ENCODE measurements at places on chromosomes 6 and 20.

GRCh38 chr20:54062812-54063280 is 7.5 kb downstream of the BCAS1 start:
- no peak for DNase-seq

GRCh38 chr6:106204961-106205360 is 118.8 kb downstream of the PRDM1 start:
- DNase-seq: no peak

DNA sequence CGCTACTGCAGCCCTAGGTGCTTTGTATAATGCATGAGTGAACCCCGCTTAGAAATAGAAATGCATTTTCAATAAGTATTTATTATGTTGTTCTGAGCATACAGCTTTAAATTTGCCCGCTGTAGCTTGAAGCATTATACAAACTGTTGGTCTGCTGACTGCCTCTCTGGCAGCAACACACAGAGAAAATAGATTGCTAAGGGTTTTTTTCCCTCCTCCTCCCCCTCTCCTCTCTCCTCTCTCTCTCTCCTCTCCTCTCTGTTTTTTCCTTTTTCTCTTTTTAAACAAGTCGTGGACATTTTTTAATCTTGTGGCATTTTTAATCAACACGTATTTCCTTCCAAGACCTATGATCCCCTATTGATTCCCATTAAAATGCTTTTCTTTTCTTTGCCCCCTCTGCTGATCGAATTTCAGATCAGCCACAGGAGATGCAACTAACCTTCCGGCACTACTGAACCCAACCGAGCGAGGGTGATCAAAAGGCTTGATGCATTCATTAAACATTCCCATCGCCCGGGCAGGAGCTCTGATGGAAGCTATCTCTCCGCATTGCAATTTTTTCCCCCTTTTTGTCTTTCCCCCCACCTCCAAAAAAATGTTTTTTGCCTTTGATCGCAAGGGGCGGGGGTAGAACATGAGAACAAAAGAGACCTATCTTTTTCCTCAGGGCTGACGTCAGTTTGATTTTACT is 90.7 kb upstream of the ARID1B start:
- peak; percentile 33 for DNase-seq

DNA sequence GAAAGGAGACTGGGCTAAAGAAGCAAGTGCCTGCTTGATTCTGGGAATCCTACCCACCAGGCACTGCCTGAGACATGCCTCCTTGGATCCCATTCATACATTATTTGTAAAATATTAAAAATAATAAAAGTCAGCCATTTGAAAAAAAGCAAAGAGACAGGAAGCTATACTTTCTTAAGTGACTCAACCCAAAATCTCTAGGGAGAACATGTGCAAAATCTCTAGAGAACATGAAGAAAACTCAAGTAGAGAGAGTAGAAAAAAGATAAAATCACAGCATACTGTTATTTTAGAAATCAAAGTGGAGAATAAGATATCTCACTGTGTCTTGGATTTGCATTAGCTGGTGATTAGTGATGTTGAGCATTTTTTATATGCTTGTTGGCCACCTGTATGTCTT is 197.2 kb upstream of the GGTLC1 start:
- DNase-seq: no peak

DNA sequence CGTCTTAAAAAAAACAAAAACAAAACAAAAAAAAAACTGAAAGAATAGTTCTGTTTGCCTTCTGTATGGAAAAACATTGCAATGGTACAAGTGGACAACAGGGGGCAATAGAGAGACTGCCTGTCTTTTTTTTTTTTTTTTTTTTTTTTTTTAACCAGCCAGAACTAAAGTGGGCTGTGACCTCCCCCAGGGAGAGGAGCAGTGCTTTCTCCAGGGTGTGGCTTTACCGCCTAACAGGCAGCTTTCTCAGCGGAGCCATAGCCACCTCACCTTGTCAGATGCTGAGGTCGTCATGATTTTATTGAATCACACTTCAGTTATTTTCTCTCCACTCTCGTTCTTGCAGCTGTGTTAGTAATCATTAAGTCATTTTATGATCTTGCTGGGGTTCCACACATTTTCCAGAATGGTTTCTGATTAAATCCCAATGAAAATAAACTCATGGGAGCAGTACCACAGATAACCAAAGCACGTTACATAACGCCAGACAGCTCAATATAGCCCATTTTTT is 78.4 kb downstream of the GMPR start:
- DNase-seq: no peak

DNA sequence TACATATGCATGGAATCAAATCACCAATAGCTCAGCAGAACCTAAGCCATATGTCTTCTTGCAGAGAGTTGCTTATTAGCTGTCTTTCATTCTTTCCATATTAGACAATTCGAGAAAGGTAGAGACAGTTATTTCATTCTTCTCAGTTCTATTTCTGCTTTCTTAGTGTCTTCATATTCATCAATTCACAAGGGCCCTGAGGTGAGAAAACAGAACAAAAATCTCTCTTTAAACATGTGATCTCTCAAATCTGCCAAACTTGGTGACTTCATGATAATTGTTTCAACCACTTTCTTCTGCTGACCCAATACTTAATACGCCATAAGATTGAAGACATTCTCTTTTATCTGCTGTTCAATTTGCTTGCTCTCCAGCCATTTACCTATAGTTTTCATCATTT is 229.7 kb upstream of the MARCKS start:
- DNase-seq: no peak

- peak; percentile 58 for DNase-seq
Measured at GRCh38 chr6:131062241-131063027, 611 bp downstream of the EPB41L2 start.

DNA sequence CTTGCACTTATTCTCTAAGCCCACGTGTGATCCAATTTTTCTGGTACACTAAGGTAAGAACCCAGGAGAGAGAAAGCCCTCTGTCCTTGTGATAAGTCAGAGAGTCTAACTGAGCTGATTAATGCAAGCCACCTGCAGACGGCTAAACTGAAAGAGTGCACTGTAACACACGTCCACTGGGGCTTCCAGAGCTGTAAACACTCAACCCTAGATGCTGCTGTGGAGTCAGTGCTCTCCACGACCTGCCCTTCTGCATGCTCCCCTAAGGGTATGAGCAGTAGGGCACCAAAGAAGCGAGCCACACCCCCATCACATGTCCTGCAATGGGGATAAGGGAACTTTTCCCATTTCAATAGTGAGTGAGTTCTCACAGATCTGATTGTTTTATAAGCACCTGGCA is 55.7 kb downstream of the TXLNB start:
- no peak for DNase-seq

All from caudate nucleus (tissue), 63 donors.